Lung (tissue), 17 donors: ENCODE measurements at places on chromosomes 1 and 21. TPM values are rescaled to one million over a fixed set of nuclear protein-coding genes. Genes with fewer than 3 reads are reported as not detected.

Gene CLCC1
- 29.2 TPM for total RNA-seq

DNA sequence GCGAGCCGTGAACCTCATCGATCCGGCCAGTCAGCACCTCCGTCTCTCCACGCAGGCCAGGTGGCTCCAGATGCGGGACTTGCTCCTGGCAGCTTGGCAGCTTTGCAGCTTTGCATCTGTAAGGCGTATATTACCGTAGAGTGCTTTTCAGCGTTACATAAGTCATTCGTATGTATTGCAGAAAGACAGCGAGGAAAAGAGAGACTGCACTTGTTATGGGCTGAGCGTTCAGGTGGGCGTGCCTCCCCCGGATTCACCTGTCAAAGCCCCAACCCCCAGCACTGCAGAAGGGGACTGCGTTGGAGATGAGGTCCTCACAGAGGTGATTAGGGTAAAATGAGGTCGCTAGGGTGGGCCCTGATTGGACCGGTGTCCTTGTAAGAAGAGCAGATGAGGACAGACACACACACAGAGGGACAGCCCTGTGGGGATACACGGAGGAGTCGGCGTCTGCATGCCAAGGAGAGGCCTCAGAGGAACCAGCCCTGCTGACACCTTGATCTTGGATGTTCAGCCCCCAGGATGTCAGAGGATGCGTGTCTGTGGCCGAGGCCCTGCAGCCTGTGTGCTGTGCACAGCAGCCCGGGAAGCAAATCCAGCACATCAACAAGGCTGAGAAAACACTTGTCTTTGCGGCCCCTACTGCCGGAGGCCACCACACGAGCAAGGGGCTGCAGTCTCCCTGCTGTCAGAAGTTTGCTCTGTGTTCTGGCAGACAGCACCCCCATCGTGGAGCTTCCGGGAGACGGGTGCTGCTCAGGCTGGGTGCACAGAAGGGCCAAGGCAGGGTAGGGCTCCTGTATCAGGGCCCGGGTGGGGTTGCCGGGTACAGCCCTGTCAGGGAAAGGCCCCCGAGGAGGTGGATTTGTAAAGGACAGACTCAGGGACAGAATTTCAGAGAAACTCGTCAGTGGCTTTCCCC is 10.9 kb upstream of the AGPAT3 start:
- H3K27ac ChIP-seq, result no peak overlapping the region
- H3K4me1 ChIP-seq, result peaks cover 3% of the 10 kb centered on the region
- no peak overlapping the region for H3K4me3 ChIP-seq
- no peaks in the 10 kb centered on the region for H3K27me3 ChIP-seq

DNA sequence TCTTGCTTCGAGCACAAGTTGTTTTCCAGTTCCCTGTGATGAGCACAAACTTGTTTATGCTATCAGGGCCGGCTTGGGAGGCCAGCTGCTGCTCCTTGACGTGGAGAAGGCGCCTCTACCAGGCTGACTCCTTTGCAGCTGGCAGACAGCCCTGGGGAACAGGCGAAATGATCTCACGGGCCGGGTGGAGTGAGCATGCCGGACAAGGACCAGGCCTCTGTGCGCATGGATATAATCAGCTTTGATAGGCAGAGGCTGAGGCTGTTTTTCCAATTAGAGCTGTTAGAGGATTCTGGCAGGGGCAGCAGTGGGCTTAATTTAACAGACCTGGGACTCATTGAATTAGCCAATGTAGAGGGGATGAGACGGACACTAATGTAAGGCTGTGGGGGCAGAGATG is 38.9 kb downstream of the FAM163A start:
- no peak overlapping the region for H3K4me3 ChIP-seq
- no peak overlapping the region for H3K27ac ChIP-seq
- H3K36me3 ChIP-seq, result no peaks in the 10 kb centered on the region
- DNase-seq, result peak; percentile 83
- H3K27me3 ChIP-seq, result no peaks in the 10 kb centered on the region
- H3K4me1 ChIP-seq, result no peaks in the 10 kb centered on the region

Gene PGLYRP4
- 3.1 TPM for total RNA-seq

Gene BCL2L15
- 3.2 TPM for total RNA-seq
